ENCODE measurements at places on chromosomes 7 and 10. TPM values are rescaled to one million over a fixed set of nuclear protein-coding genes. Genes with fewer than 3 reads are reported as not detected.

RBP4 gene
- total RNA-seq, result 1,162 TPM

CRHR2 gene
- total RNA-seq, result not detected

KAT6B gene
- total RNA-seq, result 48.9 TPM

C7orf57 gene
- total RNA-seq, result 0.22 TPM

WNT8B gene
- not detected for total RNA-seq

RAMP3 gene
- 166 TPM for total RNA-seq

THSD7A gene
- 7.3 TPM for total RNA-seq

SYCE1 gene
- total RNA-seq, result not detected

GPAM gene
- total RNA-seq, result 1,237 TPM

SPDYE2 gene
- not detected for total RNA-seq

IGF2BP3 gene
- total RNA-seq, result 0.94 TPM

HOXA3 gene
- 3.9 TPM for total RNA-seq

ACSM6 gene
- total RNA-seq, result not detected

VSTM4 gene
- total RNA-seq, result 13.4 TPM

ADAM12 gene
- total RNA-seq, result 12.8 TPM

SLC39A12 gene
- not detected for total RNA-seq

HECW1 gene
- total RNA-seq, result 2.2 TPM

TMEM196 gene
- total RNA-seq, result not detected

HKDC1 gene
- not detected for total RNA-seq

MRLN gene
- total RNA-seq, result not detected

CALHM3 gene
- not detected for total RNA-seq

CALD1 gene
- 210 TPM for total RNA-seq

MRC1 gene
- total RNA-seq, result 228 TPM

TRIM56 gene
- total RNA-seq, result 11.9 TPM

TSPAN33 gene
- 12.1 TPM for total RNA-seq

PDZD7 gene
- total RNA-seq, result 1.5 TPM

OR9A2 gene
- not detected for total RNA-seq

PAX2 gene
- not detected for total RNA-seq

ZNF32 gene
- 41.6 TPM for total RNA-seq

FXYD4 gene
- total RNA-seq, result not detected

FAS gene
- total RNA-seq, result 24.5 TPM

CXCL12 gene
- 76.6 TPM for total RNA-seq

GAD2 gene
- total RNA-seq, result not detected

SPDYE8 gene
- total RNA-seq, result not detected

HMX3 gene
- not detected for total RNA-seq

PVRIG gene
- total RNA-seq, result 0.49 TPM

FEZF1 gene
- total RNA-seq, result not detected

TMEM26 gene
- 1.0 TPM for total RNA-seq

IMPDH1 gene
- 94.2 TPM for total RNA-seq

RBM28 gene
- 43.9 TPM for total RNA-seq

SORCS1 gene
- total RNA-seq, result 0.66 TPM

SPOCK2 gene
- 3.1 TPM for total RNA-seq

SAP25 gene
- not detected for total RNA-seq

GPER1 gene
- total RNA-seq, result 4.2 TPM

NFE2L3 gene
- 7.2 TPM for total RNA-seq

WNT2 gene
- 1.8 TPM for total RNA-seq

TEX47 gene
- not detected for total RNA-seq

EPO gene
- not detected for total RNA-seq

IGFBP3 gene
- 1,271 TPM for total RNA-seq

NRBF2 gene
- total RNA-seq, result 21.9 TPM

SERPINE1 gene
- 25.5 TPM for total RNA-seq

AS3MT gene
- not detected for total RNA-seq

STK31 gene
- 0.66 TPM for total RNA-seq

ACHE gene
- 0.66 TPM for total RNA-seq

XRCC2 gene
- 0.75 TPM for total RNA-seq

LRRC61 gene
- 7.7 TPM for total RNA-seq

BEND7 gene
- total RNA-seq, result 15.2 TPM

VWDE gene
- not detected for total RNA-seq

CYP3A5 gene
- total RNA-seq, result 191 TPM

MBL2 gene
- total RNA-seq, result not detected
